ENCODE measurements at places on chromosomes 12 and 14.

DNA sequence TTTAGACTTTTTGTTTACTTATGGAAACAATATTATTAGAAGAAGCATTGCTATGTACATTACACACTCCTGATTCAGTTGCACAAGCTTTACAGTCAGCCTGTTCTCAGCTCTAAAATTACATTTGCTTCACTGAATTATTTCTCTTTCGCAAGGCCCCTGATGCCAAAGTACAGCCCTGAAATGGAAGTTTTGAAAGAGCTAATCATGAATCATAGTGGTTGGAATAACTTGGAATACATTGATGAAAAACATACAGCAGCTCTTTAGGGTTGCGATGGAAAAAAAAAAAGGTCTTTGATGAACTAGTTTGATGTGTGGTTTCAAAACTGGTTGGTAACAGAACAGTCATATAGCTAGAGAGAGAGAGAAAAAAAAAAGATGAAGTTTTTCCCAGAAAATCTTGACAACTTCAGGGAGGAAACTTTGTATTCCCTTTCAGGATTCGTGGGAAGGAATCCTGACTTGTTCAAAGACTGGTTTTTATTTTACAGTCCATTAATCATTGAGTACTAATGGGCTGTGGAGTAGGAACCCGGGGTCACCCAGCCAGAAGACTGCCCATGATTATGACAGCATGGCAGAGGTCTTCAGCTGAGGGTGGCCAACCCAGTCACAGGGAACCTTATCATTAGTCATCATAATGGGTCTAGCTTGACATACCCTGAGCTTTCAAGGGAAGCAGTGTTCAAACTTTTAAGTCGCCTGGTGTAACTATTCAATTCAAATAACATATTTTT lies 460.1 kb downstream of the NAV3 start:
- H3K27me3 ChIP-seq, result no peaks in the 10 kb centered on the region
- H3K27ac ChIP-seq, result no peak overlapping the region
- no peak for DNase-seq
- no peaks in the 10 kb centered on the region for H3K36me3 ChIP-seq

DNA sequence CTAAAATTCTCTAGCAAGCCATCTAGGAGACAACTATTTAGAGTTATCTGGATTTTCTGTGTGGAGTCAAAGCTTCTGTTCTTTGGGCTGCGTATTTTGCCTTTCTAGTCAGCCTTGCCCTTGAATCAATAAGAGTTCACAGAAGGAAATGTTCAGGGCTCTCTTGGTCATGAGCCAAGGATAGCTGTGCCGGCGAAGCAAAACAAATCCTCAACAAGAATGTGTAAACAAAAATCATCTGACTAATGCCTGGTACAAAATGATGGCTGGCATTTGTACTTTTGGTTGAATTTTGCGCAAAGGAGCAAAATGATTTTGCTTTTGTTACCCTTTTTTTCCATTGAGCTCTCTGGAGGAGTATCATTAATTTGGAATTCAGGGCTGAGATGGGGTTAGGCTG lies 171.1 kb downstream of the DACT1 start:
- H3K36me3 ChIP-seq, result no peaks in the 10 kb centered on the region
- no peak overlapping the region for H3K4me3 ChIP-seq
- H3K27ac ChIP-seq, result peak overlapping the region; percentile 58
- peak; percentile 68 for DNase-seq
- no peaks in the 10 kb centered on the region for H3K27me3 ChIP-seq

DNA sequence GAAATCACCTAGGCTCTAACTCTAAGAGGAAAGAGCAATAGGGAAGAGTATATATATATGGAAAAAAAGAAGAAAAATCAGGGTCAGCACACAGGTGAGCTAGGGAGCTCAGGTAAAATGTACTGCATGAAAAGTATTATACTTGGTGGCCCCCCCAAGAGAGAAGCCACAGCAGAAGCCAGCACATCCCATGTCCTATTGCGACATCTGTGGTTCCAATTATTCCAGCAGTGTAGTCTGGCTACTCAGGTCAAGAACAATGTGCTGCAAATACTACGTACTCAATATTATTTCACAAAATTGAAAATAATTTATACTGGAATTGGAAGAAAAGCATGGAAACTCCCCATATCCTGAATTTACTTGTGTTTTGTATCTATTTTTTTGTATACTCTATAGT lies 85.5 kb downstream of the CEP83 start:
- DNase-seq, result no peak
- no peak overlapping the region for H3K27ac ChIP-seq
- no peak overlapping the region for H3K4me3 ChIP-seq
- no peaks in the 10 kb centered on the region for H3K36me3 ChIP-seq
- no peaks in the 10 kb centered on the region for H3K4me1 ChIP-seq

- peaks cover 8% of the 10 kb centered on the region for H3K27me3 ChIP-seq
- DNase-seq, result no peak
- H3K36me3 ChIP-seq, result no peaks in the 10 kb centered on the region
- H3K4me3 ChIP-seq, result no peak overlapping the region
Observed at GRCh38 chr14:58865514-58866281, 227.9 kb downstream of the DACT1 start.

DNA sequence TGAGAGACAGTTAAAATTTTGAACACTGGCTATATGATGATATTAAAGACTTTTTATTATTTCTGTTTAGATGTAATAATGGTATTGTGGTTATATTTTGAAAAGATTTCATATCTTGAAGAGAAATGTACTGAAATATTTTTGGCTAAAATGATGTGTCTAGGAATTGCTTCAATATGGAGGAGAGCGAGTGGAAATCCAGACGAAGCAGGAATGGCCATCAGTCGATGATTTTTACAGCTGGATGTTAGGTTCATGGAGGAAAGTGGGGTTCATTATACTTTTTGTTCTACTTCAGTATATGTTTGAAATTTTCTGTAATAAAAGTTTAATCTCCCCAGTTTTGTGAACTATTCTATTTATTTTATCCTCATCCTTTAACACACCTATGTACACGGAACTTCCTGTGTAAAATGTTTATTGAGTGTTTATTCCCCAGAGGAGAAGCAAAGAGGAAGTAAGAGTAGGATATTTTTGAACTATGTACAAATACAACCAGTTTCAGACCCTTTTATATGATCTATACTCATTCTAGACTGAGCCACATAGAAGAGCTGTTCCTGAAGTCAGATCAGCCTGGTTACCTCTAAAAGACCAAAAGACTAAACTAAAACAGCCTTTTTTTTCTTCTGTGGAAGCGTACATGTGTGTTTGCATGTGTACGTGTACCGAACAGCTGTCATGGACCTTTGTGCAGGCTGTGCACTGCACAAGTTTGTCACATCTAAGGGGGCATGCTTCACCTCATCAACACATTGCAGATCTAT lies 211.0 kb upstream of the NUDT4 start:
- no peak overlapping the region for H3K4me3 ChIP-seq
- H3K27ac ChIP-seq, result no peak overlapping the region
- peaks cover 3% of the 10 kb centered on the region for H3K4me1 ChIP-seq
- DNase-seq, result no peak
- no peaks in the 10 kb centered on the region for H3K36me3 ChIP-seq

DNA sequence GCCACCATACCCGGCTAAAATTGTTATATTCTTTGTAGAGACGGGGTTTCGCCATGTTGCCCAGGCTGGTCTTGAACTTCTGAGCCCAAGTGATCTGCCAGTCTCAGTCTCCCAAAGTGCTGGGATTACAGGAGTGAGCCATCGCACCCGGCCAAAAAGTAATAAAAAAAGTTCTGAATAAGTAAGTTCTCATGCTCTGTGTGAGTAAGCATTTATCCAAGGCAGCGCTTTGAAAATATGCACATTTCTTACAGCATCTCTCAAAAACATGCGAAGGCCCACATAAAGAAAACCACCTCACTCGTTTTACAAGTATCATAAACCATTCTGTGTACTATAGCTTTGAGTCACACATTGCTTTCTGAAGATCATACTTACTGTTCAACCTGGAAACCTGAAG lies 8.6 kb downstream of the GIT2 start:
- H3K4me1 ChIP-seq, result peaks cover 22% of the 10 kb centered on the region
- no peak overlapping the region for H3K4me3 ChIP-seq
- peaks cover 80% of the 10 kb centered on the region for H3K36me3 ChIP-seq

DNA sequence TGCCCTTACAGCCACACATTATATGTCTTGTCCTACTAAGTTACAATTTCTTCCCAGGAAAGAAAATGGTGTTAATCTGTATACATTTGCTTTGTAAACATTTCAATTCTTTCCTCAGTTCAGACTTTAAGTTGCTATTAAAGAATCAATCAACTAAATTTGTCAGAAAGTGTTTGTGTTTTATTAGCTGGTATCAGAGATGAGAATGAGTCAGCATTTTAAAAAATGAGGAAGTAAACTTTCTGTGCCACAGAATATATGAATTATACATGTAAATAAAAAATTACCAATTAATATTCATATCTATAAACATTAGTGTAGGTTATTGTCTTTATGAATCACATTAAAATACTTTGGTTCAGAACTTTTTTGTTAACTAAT lies 82.0 kb downstream of the LMO3 start:
- H3K36me3 ChIP-seq, result no peaks in the 10 kb centered on the region
- no peaks in the 10 kb centered on the region for H3K4me1 ChIP-seq
- H3K27ac ChIP-seq, result no peak overlapping the region
- no peaks in the 10 kb centered on the region for H3K27me3 ChIP-seq
- no peak for DNase-seq

- H3K36me3 ChIP-seq, result no peaks in the 10 kb centered on the region
- DNase-seq, result no peak
- H3K4me1 ChIP-seq, result peaks cover 31% of the 10 kb centered on the region
- no peaks in the 10 kb centered on the region for H3K27me3 ChIP-seq
- no peak overlapping the region for H3K4me3 ChIP-seq
- H3K27ac ChIP-seq, result peak overlapping the region; percentile 23
Observed at GRCh38 chr14:100010679-100011078, 54.5 kb upstream of the EVL start.

- H3K27me3 ChIP-seq, result no peaks in the 10 kb centered on the region
- peak; percentile 39 for DNase-seq
- H3K4me1 ChIP-seq, result peaks cover 4% of the 10 kb centered on the region
- no peaks in the 10 kb centered on the region for H3K36me3 ChIP-seq
- H3K27ac ChIP-seq, result no peak overlapping the region
Observed at GRCh38 chr14:94888121-94888520, 118.2 kb upstream of the GSC start.

- H3K27ac ChIP-seq, result no peak overlapping the region
- no peaks in the 10 kb centered on the region for H3K36me3 ChIP-seq
- peak; percentile 59 for DNase-seq
- H3K27me3 ChIP-seq, result no peaks in the 10 kb centered on the region
Observed at GRCh38 chr12:76883811-76884210, 5.0 kb upstream of the CSRP2 start.

GRCh38 chr12:85856966-85857365 lies 17.1 kb upstream of the NTS start:
- no peak overlapping the region for H3K4me3 ChIP-seq
- DNase-seq, result no peak
- no peak overlapping the region for H3K27ac ChIP-seq
- no peaks in the 10 kb centered on the region for H3K27me3 ChIP-seq
- no peaks in the 10 kb centered on the region for H3K36me3 ChIP-seq

DNA sequence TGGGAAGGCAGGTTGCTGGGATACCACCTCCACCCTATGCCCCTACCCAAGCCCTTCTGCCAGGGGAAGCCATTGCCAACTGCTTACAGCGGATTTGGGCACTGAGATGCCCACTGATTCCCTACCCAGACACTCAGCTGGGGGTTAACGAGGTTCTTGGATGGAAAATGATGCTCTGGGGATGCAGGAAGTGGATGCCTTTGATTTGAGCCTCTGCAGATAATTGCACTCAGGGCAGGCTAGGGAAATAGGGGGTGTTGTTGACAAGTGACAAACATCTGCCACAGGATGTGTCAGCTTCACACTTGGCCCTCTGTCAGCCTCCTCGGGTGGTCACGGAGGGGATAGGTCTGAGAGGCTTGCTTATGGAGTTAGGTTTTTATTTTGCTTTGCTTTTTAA lies 57.4 kb downstream of the RPH3A start:
- H3K27me3 ChIP-seq, result peaks cover 4% of the 10 kb centered on the region
- H3K4me3 ChIP-seq, result no peak overlapping the region
- no peaks in the 10 kb centered on the region for H3K36me3 ChIP-seq
- no peaks in the 10 kb centered on the region for H3K4me1 ChIP-seq

DNA sequence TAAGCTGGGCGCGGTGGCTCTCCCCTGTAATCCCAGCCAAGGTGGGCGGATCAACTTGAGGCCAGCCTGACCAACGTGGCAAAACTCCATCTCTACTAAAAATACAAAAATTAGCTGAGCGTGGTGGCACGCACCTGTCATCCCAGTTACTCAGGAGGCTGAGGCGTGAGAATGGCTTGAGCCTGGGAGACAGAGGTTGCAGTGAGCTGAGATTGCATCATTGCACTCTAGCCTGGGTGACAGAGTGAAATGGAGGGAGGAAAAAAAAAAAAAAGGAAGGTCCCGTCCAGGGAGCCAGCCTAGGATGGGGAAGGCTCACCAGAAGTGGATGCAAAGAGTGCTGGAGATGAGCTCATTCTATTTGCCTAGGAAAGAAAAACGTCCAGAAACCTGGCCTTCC lies 1.9 kb upstream of the CD27 start:
- no peak for DNase-seq
- no peak overlapping the region for H3K27ac ChIP-seq

GRCh38 chr12:12491606-12492005 lies 71.1 kb downstream of the DUSP16 start:
- H3K27ac ChIP-seq, result peak overlapping the region; percentile 19
- DNase-seq, result no peak
- peaks cover 23% of the 10 kb centered on the region for H3K4me1 ChIP-seq
- H3K36me3 ChIP-seq, result no peaks in the 10 kb centered on the region

DNA sequence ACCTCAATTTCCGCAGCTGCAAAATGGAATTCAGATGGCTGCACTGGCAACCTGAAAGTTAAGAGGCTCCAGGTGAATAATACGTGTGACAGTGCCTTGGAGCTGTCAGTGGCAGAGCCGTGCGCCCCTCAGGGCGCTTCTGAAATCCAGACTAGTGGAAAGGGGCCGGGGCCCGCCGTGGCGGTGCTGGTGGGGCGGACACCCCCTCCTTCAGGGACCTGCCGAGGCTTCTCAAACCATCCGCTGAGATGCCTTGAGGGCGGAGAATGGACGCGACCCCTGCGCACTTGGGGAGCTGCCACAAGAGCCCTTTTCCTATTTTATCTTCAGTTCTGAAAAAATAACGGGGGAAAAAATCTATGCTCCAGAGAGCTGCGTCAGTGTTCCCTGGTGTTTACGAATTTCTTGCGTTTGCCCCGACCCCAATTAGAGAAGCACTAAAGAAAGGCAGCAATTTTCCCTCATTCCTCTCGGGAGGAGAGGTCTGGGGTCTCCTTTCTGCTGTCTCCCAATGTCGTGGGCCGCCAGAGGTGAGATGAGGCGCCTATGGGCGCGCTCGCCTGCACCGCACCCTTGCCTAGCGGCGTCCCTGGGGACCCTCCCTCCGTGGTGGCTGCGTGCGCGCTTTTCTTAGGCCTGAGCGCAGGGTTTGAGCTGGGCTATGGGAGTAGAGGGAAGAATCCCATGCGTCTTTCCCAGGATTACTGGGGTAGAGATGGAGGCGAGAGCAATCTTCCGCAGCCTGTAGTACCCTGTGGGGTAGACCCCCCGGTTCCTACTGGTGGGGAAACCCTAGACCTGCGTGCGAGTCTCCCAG lies 2.2 kb downstream of the NOS1 start:
- no peak for DNase-seq
- H3K27ac ChIP-seq, result no peak overlapping the region
- H3K4me3 ChIP-seq, result no peak overlapping the region
- no peaks in the 10 kb centered on the region for H3K36me3 ChIP-seq
- peaks cover 49% of the 10 kb centered on the region for H3K27me3 ChIP-seq
- no peaks in the 10 kb centered on the region for H3K4me1 ChIP-seq
